Type B pancreatic cell (in vitro differentiated cells): ENCODE measurements at places on chromosomes 6 and 20.

DNA sequence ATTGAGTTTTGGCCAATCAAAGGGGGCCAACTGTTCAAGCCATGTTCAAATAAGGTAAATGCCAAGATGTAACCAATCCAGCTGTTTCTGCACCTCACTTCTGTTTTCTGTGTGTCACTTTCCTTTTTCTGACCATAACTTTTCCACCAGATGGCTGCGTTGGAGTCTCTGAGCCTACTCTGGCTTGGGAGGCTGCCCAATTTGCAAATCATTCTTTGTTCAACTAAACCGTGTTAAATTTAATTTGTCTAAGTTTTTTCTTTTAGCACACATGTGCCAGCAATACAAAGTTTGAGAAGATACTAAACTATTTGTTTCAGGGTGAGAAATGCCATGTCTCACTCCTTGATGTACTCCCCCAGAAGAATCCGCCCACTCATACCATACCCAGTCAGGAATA lies 52.1 kb downstream of the IYD start:
- DNase-seq: no peak

DNA sequence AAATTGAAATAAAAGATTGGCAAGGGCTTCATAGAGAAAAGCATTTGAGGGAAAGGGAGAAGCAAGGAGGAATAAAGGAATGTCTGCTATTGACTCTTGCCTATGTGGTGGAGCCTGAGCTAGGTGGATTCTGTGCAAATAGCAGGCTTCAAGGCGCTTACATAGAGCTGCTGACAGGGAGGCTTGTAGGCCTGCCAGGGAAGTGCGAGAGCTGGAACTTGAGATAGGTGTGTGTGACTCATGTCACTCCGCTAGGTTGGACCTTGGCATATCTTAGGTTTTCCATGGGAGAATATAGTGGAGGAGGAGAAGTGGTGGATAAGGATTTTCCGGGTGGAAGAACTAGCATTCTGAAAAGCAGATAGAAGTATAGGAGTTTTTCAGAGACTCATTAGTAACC lies 14.0 kb downstream of the SNRNP48 start:
- no peak for DNase-seq

DNA sequence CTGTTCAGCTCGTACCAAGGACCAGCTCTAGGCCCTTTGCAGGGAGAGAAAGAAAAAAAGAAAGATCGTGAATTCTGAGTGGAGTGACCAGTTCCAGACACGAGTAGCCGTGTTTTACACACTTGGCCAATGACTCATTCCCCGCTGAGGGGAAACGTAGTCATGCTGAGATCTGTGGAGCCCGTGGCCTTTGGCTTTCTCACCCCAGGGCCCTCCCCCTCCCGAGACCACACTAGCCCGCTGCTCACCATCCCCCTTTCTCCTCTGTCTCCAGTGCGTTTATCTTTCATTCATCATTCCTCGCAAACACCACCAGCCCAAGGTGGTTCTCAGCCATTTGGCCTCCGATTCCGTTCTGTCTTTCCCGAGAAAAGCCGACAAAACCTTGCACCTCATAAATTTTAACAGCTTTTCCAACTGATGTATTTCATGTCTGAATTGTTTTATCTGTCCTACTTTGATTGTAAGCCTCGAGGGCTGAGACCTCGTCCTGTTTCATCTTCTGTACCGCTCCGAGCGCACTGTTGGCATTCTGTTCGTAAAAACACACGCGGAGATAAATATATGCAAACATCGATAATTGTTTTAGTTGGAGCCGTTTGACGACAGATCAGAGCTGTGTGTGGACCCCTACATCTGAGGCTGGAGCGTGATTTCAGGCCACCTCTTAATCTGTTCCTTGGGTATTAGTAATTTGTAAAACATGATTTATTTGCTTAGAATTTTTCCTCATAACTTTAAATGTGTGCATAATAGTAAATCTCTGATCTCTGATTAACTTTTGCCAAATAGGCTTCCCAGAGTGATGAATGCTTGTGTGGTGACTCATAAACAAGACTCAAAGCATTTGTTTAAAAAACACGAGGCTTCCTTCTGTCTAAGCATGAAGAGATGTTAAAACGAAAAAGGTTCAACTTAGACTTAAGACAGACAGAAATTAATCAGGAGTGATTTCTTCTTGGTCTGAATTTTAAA lies 336.6 kb downstream of the CDH4 start:
- no peak for DNase-seq

GRCh38 chr20:50582092-50582491 lies 71.9 kb downstream of the PTPN1 start:
- no peak for DNase-seq

DNA sequence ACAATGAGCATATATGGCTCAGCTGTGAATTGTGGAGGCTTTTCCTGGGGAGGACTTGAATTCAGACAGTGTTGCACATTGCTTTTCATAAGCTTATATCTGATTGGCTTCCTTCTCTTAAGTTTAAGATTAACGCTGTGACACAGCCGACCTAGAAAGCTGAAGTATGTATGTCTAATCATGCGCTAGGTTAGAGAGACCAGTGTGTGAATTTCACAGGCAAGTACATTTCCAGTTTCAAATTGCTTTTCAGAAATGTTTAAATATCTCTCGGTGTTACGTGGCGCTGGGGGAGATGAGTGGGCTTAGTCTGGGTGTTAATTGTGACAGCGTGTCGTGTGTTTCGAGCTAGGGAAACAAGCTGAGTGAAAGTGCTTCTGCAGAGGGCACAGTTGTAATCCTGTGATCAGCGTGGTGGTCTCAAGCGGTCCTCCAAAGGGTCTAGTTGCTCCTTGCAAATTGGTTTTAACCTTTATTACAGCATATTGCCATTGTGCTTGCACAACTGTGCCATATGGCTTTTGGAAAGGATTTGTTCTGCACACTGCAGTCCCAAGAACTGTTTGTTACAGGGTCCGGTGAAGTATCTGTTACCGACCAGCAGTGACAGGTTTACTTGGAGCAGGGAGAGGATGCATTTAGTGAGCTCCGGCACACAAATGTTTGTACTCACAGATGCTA lies 166.6 kb downstream of the SASH1 start:
- DNase-seq: no peak

GRCh38 chr6:167211881-167212712 lies 54.3 kb upstream of the GPR31 start:
- DNase-seq: peak; percentile 55
